ENCODE measurements at places on chromosomes 3 and 15. TPM values are rescaled to one million over a fixed set of nuclear protein-coding genes. Genes with fewer than 3 reads are reported as not detected.

DNA sequence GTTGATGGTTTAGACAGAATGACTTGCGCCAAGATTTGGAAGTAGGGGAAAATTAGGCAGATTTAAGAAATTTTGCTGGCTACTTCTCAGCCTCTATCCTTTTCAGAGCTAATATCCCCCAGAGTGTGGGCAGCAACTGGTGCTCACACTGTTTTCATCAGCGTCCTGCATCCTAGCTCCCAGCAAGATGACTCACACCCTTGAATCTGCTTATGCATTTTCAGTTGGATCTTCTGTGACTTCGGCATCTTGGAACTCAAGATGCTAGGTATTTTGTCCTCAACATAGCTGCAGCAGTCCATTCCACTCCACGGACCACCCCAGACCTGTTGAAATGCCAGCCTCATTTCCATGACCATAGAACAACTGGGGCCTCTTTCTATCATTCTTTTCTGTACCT is 336.1 kb upstream of the NR2F2 start:
- peak; percentile 50 for DNase-seq

DNA sequence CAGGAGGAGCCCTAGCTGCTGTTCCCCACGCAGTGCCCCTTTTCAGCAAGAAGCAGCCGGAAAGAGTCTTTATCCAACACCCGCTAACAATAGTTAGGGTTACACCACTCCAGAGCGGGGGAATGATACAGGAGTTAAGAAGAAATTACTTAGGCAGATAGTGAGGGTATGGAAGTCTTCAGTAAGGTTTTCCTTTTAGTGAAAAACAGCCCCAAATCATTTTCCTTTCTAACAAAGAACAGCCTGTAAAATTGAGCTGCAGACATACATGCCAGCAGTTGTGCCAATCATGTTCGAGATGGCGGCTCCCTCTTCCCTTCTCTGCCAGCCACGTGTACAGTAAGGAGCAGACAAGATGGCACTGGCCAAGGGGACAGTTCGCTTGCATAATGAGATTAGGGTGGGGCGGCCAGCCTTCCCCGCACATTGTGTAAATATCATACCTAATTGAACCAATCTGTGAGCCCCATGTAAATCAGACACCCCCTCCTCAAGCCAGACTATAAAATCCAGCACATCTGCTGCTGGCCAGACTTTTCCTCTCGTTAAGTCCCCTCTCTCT is 18.5 kb upstream of the SENP5 start:
- DNase-seq: no peak

DNA sequence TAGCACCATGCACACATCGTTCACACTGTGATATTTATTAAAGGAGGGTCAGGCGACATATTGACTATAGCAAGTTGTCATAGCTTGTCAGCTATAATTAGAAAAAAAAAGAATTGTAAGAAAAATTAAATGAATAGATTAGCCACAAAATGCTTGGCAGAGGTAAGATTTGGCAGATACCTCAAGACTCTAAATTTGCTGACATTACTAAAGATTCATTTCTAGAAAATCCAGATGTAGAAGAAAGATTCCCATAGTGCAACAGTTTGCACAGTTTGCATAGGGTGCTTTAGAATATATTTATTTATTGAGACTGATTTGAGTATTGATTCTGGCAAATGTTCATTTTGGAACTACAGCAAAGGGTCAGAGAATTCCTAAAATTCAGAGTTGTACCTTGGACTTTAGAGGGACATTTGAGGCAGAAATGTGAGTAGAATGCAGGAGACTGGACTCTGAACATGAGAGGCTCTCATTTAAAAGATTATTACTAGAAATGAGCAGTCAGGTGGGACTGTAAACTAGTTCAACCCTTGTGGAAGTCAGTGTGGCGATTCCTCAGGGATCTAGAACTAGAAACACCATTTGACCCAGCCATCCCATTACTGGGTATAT is 102.0 kb upstream of the BHLHE40 start:
- no peak for DNase-seq

GRCh38 chr3:66121318-66121717 is 82.6 kb upstream of the MAGI1 start:
- no peak for DNase-seq

GRCh38 chr3:158709666-158710083 is 22.6 kb downstream of the RARRES1 start:
- DNase-seq: peak; percentile 98

DNA sequence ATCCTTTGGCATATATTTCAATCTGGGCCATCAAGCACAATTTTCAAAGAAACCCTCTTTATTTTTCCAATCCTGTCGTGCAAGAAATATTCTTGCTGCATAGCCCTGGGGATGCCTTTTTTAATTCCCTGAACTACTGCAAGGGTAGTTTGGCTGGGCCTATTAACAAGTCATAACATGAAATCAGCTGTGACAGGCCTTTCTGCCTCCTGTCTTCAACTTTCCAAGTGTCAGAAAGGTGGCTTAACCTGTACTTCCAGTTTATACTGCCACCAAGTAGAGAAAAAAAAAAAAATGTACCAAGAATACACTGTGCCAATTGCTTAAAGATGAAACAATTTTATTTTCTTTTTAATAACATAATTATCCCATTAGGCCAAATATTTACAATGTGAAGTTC is 32.4 kb upstream of the SPPL2A start:
- no peak for DNase-seq

DNA sequence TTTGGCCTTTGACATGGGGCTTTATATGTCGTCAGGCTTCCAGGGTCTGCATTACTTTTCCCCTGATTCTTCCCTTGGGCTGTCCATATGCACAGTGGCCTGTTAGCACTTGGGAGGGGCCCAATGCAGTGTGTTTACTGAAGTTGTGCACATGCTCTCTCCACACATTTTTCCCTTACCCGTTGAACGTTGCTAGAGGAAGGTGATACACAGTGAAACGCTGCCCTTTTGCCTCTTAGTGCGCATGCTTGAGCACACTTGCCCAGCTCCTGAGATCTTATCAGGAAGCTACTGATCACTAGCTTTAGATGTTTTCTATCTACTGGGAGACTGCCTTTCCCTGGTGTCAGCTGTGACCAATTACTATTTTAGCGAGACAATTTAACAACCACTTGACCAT is 1198.0 kb downstream of the ROBO1 start:
- no peak for DNase-seq

- DNase-seq: no peak
Observed at GRCh38 chr3:187966096-187966495, 187.9 kb upstream of the LPP start.

GRCh38 chr15:63752075-63752684 is 81.6 kb downstream of the HERC1 start:
- DNase-seq: peak; percentile 53

DNA sequence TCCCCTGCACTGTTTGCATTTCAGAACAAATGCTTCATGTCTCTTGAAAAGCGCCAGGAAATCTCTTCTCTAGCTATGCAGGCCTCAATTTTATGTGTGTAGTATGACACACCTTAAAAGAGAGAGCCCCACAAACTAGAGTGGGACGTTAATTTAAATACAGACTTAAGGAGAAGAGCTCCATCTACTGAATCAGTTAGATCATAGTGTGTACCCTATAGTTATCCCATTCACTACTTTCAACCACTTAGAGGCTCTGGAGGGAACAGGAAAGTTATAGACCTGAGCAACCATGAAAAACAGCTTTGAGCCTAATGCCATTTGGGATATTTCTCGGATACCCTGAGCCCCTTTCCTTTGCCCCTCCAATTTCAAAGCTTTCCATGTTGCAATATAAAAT is 153.7 kb downstream of the TIGIT start:
- DNase-seq: no peak

GRCh38 chr3:167728632-167729323 is 5.9 kb downstream of the PDCD10 start:
- no peak for DNase-seq

GRCh38 chr3:179088306-179088705 is 16.7 kb upstream of the ZMAT3 start:
- peak; percentile 55 for DNase-seq

DNA sequence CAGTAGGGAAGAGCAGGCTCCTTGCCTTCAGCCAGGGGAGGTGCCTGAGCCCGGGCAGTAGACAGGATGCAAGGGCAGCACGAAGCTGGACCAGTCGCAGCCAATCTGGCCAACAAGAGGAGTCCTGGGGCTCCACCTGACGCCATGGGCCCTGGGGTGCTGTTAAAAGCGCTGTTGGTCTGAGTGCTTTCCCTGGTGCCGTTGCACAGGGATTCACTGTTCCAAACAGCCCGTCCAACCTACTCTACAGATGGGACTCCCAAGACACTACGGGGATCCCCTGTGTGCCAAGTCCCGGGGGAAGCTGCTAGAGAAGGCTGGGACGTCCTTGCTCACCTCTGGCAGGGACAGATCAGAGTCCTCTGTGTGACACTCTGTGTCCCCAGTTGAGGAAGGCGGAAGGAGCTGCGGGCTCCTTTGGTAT is 632 bp downstream of the CTSH start:
- DNase-seq: no peak

Gene RBP2
- not detected for total RNA-seq

Gene ILDR1
- total RNA-seq: not detected

Gene ROBO2
- total RNA-seq: under 0.01 TPM

Gene GOLGA6L7
- total RNA-seq: not detected

Gene CORO2B
- total RNA-seq: 12.3 TPM

Gene ZIC1
- total RNA-seq: not detected

Gene TERB2
- not detected for total RNA-seq

Gene RHO
- total RNA-seq: not detected

Gene PLCH1
- 0.53 TPM for total RNA-seq

Gene LRRN1
- total RNA-seq: not detected

Gene IL17RE
- total RNA-seq: 0.66 TPM

Gene PPARG
- 2.6 TPM for total RNA-seq

Gene DAPK2
- total RNA-seq: not detected

Gene KIAA1143
- 14.5 TPM for total RNA-seq

Gene EFCC1
- not detected for total RNA-seq

Gene IGSF11
- total RNA-seq: not detected

Gene ARL8B
- total RNA-seq: 35.8 TPM

Gene RRP9
- 87.2 TPM for total RNA-seq

Gene SCG3
- not detected for total RNA-seq
